ENCODE measurements at places on chromosomes 12 and 14. TPM values are rescaled to one million over a fixed set of nuclear protein-coding genes. Genes with fewer than 3 reads are reported as not detected.

KRT6C gene
- total RNA-seq: not detected

BMP4 gene
- total RNA-seq: 101 TPM

TMEM179 gene
- total RNA-seq: 0.54 TPM

CACNA2D4 gene
- 0.28 TPM for total RNA-seq

IL26 gene
- not detected for total RNA-seq

TUNAR gene
- total RNA-seq: 2.0 TPM

FKBP4 gene
- total RNA-seq: 39.6 TPM

LDHB gene
- 506 TPM for total RNA-seq

PLEK2 gene
- total RNA-seq: 0.62 TPM

CPNE8 gene
- total RNA-seq: 10.8 TPM

RBP5 gene
- 1.0 TPM for total RNA-seq

RNFT2 gene
- total RNA-seq: 20.0 TPM

CEP128 gene
- total RNA-seq: 10.4 TPM

GYS2 gene
- 0.08 TPM for total RNA-seq

PYGL gene
- total RNA-seq: 21.1 TPM

INSM2 gene
- total RNA-seq: not detected

LPAR5 gene
- 2.7 TPM for total RNA-seq

RPGRIP1 gene
- 1.5 TPM for total RNA-seq

PPP1R1A gene
- total RNA-seq: 1.3 TPM

LMNTD1 gene
- not detected for total RNA-seq

RIMBP2 gene
- total RNA-seq: 1.4 TPM

PZP gene
- 2.2 TPM for total RNA-seq

IL23A gene
- total RNA-seq: 0.80 TPM

SLC41A2 gene
- total RNA-seq: 2.5 TPM

BTG1 gene
- total RNA-seq: 79.8 TPM

C12orf60 gene
- total RNA-seq: 1.8 TPM
